ENCODE measurements at places on chromosomes 16 and 17.

DNA sequence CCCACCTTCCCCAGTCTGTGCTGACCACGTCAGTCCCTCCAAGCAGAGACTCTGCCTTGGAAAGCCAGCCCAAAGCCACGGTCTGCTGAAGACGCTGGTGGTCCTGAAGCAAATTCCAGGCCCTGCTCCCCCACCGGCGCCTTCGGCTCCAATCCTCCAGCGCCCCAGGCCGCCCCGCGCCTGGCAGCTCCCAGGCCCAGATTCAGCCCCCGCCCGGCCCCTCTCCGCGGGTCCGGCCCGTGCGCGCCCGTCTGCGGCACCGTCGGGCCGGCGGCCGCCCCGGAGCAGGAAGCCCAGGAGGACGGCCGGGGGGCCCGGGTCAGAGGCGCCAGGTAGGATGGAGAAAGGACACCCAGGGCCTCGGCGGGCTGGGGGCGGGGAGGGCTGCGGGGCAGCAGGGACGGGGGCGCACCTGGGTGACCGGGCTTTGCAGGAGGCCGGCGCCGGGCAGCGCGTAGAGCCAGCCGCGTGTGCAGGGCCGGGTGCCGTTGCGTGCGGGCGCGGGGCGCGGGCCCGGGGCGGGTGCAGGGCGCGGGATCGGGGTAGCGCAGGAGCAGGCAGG is 594 bp upstream of the SLC22A31 start:
- no peak for DNase-seq

DNA sequence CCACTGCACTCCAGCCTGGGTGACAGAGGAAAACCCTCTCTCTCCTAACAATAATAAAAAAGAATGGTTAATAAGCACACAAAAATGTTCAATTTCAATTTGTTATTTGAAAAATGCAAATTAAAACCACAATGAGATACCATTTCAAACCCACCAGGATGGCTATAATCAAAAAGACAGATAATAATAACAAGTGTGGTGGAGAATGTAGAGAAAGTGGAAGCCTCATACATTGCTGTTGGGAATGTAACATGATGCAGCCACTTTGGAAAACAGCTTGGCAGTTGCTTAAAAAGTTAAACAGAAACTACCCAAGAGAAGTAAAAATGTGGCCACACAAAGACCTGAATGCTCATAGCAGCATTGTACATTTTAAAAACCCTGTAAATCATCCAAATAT is 51.8 kb upstream of the MAP3K14 start:
- no peak for DNase-seq

GRCh38 chr17:13756763-13757162 is 155.0 kb upstream of the HS3ST3A1 start:
- DNase-seq, result no peak

- DNase-seq, result no peak
Observed at GRCh38 chr17:29344201-29344856, 45.8 kb upstream of the TAOK1 start.

GRCh38 chr17:66273586-66273848 is 28.9 kb upstream of the PRKCA start:
- DNase-seq, result no peak

GRCh38 chr16:20216591-20217217 is 110.6 kb downstream of the GP2 start:
- DNase-seq, result no peak

- DNase-seq, result no peak
Observed at GRCh38 chr17:9109933-9110332, 88.6 kb downstream of the NTN1 start.

GRCh38 chr17:66469890-66470289 is 167.5 kb downstream of the PRKCA start:
- no peak for DNase-seq
